ENCODE measurements at places on chromosomes 4 and X. TPM values are rescaled to one million over a fixed set of nuclear protein-coding genes. Genes with fewer than 3 reads are reported as not detected.

DNA sequence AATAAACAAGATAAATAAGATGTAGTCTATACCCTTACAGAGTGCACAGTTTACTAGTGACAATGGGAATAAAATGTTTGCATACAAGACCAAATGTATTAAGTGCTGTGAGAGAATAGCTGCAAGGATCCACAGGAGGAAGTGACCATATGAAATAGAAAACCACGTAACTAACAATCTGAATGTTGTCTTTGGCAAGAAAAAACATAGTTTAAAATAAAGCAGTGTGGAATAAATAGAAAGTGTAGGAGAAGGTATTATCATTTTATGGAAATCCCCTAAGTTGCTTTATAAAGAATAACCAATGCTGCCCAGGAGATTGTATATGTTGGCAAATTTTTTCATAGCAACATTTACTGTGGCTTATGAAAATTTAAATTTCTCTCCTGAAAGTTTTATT, 116.1 kb downstream of the PCDH7 start:
- DNase-seq, result no peak

DNA sequence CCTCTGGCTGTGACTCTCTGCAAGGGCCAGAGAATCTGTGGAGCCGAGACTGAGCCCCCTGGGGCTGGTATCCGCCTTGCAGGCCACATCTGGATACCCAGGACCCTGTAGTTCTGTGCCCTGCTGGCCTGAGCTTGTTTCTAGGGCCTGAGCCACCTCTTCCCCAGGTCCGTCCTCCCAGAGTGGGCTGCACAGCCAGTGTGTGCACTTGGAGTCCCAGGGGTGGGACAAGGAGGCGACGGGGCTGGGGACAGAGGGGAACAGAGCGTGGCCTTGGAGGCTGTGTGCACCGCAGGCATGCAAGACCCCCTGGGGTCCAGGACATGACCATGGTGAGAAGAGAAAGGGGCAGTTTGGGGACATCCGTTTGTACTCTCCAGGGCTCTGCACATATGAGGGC, 105.5 kb downstream of the SORCS2 start:
- no peak for DNase-seq

KIF4A gene
- 5.1 TPM for total RNA-seq

DNA sequence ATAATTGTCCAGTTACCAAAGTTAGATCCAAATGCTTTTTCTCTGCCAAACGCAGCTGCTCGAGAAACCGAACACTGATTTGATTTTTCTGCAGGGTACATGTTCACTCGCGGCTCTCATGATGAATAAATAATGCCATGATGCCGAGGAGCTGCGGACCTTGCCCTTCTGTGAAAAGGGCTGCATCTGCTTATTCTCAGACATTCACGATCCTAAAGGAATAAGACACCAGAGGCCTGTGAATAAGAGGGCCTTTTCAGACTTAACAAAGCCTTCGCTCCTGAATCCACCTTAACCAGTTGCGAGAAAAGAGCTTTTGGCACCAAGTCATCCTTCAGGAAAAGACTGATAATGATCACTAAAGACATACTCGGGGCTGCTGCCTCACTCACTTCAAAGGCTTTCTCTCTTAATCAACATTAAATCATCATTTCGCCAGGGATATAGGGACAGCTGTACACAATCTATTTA, 147.5 kb downstream of the FBXO8 start:
- DNase-seq, result peak; percentile 13

GRCh38 chr4:186368281-186368680, 102.3 kb downstream of the F11 start:
- DNase-seq, result no peak

DNA sequence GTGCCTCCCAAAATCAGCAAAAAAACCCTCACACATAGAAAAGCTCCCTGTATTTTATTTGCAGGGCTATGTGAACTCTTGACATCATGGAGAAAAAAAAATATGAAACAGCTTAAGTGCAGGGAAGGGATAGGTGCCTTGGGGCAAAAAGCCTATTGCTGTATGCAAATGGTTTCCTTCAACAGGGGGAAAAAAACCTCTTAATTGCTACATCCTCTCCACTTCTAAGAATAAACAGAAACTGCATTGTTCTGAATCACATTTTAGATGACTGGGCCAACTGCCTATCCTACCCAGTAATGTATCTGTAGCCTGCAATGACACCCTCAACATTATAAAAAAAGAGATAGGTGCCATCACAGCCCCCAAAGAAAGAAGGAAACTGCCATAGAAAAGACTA, 229.4 kb upstream of the GALNTL6 start:
- no peak for DNase-seq

- DNase-seq, result no peak
Observed at GRCh38 chr4:2075171-2075986, 16.3 kb downstream of the NAT8L start.

DNA sequence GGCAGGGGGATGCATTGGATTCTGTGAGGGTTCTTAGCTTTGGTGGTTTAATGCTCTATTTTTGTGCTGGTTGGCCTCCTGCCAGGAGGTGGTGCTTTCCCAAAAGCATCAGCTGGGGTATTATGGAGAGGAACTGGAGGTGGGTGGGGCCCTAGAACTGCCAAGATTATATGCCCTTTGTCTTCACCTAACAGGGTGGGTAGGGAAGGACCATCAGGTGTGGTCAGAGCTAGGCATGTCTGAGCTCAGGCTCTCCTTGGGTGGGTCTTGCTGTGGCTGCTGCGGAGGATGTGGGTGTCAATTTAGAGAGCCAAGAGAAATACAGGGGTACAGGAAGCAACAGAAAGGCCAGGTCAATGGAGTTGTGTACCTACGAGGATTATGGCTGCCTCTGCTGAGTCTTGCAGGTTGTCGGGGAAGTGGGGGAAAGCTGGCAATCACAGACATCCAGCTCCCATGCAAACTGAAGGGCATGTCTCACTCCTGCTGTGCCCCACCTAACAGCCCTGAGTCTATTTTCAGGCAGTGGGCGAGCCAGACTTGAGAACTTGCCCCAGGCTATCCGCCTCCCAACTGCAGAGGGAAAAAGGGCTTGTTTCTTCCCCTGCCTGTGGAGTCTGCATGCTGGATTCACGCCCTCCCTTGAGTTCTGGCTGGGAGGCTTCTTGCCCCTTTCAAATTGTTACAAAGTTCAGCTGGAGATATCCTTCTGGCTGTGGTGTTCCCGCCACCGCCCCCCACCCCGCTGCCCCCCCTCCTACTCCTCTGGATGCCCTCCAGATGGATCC, 212.0 kb downstream of the COMMD8 start:
- DNase-seq, result no peak

GRCh38 chr4:178142724-178143123, 700.5 kb upstream of the AGA start:
- no peak for DNase-seq

- DNase-seq, result no peak
Observed at GRCh38 chrX:1491851-1492349, 39.2 kb upstream of the ASMTL start.

DNA sequence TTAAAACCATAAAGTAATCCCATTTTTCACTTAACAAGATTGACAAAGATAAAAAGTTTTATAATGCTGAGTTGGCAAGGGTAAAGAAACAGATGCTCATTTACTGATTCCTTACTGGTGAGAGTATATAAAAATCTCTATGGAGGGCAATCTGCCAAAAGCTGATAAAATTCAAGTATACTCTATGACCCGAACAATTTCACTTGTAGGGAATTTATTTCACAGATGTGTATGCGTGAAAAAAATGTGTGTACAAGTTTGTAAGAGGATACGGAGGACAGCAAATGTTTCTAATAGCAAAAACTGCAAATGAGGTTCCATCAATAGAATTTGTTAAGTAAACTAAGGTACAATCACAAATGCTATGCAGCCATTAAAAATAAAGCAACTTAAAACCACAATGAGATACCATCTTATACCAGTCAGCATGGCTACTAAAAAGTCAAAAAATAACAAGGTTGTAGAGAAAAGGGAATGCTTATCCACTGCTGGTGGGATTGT, 23.4 kb downstream of the DHX15 start:
- DNase-seq, result peak; percentile 67

GRCh38 chrX:41250867-41251266, 83.1 kb upstream of the DDX3X start:
- no peak for DNase-seq

GRCh38 chrX:46634577-46634976, 61.0 kb downstream of the CHST7 start:
- no peak for DNase-seq

DNA sequence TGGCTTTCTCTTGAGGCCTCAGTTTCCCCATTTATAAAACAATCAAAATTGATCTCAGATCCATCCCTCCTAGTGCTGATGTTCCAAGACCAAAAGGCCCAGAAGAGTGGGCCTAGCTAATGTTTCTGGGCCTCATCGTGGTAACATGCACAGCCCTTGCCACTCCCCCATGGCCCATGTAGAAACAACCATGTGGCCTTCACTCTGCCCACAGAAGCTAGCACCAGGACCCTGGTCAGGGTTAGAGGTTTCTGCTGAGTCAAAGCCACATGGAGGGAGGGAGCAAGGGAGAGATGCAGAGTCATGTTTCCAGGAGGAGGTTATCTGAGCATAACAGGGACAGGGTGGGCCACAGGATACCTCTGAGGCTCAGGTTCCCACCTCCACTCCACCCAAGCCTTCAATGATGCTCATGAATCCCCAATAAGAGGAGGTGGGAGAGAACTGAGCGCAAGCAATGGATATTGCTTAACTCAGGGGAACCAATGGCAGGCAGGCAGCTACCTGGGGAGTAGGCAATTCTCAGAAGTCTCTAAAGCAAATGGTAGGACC, 16.9 kb downstream of the OTUD5 start:
- no peak for DNase-seq

DNA sequence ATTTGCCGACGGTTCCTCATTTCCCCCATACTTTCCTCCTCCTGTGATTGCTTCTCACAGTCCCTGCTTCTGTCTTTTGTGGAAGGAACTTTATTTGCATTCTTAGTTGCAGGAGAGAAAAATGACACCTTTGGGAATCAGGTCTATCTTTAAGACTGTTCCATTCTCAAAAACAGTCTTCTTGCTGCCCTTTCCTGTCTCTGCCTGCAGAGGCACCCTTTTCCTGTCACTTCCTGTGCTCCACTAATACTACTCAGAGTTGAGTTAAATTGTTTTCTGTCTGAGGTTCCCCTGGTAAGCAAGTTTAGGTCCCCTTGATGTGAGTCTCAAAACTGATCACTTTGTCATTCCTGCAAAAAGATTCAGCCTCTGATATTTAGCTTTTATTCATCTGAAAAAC, 208.8 kb upstream of the CLNK start:
- DNase-seq, result no peak

GRCh38 chr4:187251896-187252295, 528.2 kb upstream of the FAT1 start:
- no peak for DNase-seq

- peak; percentile 32 for DNase-seq
Observed at GRCh38 chr4:8502836-8503585, 62.4 kb downstream of the TRMT44 start.

DNA sequence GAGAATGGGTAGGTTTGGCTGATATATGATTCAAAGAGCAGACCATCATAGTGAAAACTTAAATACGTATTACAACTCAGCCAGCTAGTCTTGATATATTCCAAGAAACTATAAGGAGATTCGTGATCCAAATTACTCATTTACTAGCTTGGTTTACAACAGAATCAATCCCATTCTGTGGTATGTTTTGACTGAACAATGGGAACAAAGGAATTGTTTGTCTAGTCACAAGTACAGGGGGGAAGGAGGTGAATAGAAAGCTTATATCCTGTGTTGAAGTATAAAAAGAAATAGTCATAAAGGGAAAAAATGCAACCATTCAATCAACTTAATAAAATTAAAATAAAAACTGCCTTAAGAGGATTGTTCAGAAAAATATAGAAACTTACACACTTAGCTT, 17.0 kb downstream of the C4orf54 start:
- no peak for DNase-seq

- no peak for DNase-seq
Observed at GRCh38 chr4:24604558-24605214, 20.3 kb upstream of the DHX15 start.

NAP1L2 gene
- 1.3 TPM for total RNA-seq

DNA sequence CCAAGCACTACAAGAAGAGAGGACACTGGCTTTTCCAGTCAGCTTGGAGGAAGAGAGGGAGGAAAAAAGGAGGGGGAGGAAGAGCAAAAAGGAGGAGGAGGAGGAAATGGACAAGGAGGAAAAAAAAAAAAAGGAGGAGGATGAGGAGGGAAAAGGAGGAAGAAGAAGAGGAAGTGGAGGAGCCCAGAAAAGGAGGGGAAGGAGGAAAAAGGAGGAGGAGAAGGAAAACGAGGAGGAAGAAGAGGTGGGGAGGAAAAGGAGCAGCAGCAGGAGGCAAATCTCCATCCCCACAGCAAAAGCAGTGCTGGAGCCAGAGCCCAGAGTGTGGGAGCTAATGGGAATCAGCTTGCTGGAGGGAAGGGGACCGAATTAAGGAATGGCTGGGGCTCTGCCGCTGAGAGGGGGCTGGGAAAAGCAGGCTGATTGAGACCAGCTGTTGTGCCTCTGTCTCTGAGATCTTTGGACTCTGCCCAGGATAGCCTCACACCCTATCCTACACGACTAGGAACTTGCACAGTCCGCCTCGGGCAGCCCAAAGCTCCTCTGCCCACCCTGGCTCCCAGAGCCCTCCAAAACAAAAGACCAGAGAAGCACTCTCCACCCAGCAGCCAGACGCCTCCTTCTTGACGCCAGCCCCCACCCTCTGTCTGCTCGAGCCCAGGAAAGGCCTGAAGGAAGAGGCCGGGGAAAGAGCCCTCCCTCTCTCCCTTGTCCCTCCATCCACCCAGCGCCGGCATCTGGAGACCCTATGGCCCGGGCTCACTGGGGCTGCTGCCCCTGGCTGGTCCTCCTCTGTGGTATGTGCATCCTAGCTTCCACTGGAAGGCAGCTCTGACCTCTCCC, at the start of gene XPNPEP2:
XPNPEP2 (plus strand) TSS at position 514 of the 843 bp plus-strand sequence; CDS start at position 749, 235 bp downstream.
- peak; percentile 92 for DNase-seq

GRCh38 chr4:186953599-186954260, 230.1 kb upstream of the FAT1 start:
- peak; percentile 61 for DNase-seq

DNA sequence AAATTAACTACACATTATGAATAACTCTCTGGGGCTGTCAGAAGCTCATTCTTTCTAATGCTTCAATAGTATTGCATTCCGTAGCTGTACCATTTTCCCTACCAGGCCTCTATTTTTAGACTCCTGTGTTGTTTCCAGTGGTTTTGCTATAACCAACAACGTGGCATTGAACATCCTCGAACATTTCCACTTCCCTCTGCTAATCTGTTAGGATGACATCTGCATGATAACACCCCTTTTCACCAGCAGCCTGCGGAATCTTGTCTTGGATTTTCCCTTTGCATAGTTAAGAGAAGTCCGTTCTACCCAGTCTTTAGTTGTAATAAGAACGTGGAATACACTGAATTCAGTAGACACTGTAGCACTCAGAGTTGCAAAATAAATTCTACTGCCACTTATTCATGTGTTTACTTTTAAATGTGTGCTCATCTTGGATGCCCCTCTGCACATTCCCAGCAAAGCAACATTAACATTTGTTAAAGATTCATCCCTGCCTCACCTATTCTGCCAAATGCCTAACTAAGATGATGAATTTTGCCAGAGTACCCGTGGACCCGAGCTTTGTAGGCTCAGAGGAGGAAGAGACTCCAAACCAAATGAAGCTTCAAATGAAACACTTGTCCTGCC, 55.6 kb downstream of the SEL1L3 start:
- DNase-seq, result no peak

SPOCK3 gene
- 1.8 TPM for total RNA-seq

TXK gene
- 0.35 TPM for total RNA-seq

- no peak for DNase-seq
Observed at GRCh38 chr4:139242511-139243051, 37.4 kb downstream of the MGARP start.

ANAPC4 gene
- 22.7 TPM for total RNA-seq

OPRPN gene
- not detected for total RNA-seq
